Cardiac fibroblast (primary cell): ENCODE measurements at places on chromosomes 4 and X.

DNA sequence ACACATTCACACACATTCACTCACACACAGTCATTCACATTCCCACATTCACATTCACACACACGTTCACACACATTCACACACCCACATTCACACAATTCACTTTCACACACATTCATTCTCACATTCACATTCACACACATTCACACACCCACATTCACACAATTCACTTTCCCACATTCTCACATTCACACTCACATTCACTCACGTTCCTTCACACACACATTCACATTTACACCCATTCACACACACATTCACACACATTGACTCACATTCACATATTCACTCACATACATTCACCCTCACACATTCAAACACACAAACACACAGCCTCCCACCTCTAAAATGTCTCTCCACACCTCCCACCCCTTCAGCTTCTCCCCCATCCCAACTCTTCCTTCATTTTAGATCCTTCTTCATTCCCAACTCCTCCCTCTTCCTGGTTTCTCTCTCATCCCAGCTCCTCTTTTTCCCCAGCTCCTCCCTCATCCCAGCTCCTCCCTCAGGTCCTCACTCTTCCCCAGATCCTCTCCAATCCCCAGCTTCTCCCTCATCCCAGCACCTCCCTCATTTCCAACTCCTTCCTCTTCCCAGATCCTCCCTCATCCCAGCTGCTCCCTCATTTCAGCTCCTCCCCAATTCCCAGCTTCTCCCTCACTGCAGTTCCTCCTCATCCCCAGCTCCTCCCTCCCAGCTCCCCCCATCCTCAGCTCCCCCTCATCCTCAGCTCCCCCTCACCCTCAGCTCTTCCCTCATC is 111.0 kb downstream of the FAM53A start:
- no peak for DNase-seq

- DNase-seq: no peak
Observed at GRCh38 chr4:5772528-5773270, 61.7 kb downstream of the EVC start.

GRCh38 chr4:163404580-163404979 is 60.9 kb downstream of the NPY5R start:
- DNase-seq: peak; percentile 59

DNA sequence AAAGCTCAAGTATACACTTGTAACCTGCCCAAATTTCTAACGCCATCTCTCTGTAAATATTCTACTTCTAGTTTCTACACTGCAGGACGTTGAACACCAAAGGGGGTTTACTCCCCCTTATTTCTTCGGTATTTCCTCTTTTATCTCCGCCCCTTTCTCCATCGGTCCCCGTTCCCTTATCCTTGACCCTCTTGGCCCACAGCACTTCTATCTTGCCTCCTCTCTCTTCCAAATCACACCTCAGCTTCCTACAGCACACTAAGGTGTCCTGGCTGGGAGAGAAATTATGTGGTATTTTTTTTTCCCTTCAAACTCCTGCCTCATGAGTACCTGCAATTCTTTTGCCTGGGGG is 715 bp downstream of the ZMAT1 start:
- DNase-seq: no peak

DNA sequence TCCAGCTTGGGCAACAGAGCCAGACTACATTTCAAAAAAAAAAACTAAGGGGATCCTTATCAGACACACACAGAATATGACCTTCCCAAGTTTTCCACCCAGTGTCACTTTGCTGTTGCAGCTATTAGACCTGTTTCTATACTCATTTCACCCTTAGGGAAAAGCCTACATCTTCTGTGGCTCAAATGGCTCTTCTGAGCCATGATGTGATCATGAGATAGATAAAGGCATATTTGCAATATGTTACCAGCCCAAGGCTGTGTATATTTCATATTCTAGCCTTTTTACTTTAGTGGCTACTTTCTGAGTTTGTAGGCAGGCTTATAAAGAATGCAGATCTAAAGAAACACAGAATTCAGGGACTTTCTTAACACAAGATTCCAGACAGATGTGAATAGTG is 19.3 kb downstream of the RS1 start:
- DNase-seq: no peak

DNA sequence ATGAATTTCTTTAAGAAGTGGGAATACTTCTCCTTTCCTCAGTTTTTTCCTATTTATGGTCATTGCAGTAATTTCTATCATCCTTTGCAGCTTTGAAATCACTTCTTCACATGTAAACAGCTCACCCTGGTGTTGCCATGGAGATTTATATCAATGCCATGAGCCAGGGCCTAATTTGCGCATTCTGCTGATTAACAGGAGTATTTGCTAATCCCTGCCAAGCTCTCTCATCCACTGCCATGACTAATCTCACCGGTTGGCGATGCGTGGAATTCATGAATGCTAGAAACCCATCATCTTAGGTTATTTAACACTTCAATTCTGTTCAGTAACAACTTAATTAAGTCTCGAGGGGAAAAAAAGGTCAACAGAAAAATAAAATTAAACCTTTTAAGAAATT is 11.8 kb upstream of the FGF13 start:
- DNase-seq: no peak

DNA sequence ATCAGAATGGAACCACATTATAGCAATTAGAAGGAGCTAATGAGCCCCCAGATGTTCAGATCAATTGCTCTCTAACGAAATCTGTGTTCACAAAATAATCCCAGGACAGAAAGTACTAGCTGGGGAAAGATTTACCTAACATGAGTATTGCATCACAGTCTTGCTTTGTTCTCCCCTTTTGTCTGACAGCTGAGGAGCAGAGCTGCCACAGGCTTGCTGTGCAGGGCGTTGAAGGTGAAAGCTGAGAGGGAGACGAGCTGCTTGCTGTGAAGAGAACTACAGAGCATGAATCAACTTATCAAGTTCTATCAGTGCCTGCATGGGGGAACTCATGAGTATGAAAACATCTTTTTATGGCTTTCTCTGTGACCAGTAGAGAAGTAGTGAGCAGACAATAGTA is 441.2 kb downstream of the CENPC start:
- DNase-seq: no peak

GRCh38 chr4:24210332-24210902 is 320.6 kb upstream of the PPARGC1A start:
- DNase-seq: peak; percentile 97

DNA sequence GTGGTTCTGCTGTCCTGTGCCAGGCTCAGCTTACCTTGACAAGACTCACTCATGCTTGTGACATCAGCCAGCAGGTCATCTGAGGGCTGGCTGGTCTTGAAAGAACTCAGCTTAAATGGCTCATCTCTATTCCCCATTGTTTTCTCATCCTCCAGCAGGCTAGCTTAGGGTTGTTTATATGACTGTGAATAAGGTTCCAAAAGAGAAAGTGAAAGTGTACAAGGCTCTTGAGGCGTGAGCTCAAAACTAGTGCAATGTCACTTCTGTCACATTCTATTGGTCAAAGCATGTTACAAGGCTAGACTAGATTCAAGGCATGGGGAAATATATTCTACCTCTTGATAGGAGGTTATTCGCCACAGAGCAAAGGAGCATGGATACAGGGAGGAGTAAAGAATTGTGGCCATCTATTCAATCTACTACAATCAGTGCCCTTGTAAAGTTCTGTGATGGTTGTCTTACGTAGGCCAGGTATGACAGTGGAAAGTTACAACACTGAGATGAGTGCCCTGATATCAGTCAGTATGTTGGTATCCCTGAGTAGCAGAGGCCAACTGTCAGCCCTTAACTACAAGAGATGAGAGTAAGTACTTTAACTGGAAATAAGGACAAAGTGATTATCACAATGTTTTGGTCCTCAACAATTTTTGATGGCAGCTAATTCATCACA is 19.8 kb upstream of the TMLHE start:
- DNase-seq: peak; percentile 18

GRCh38 chr4:108346818-108347210 is 178.1 kb upstream of the LEF1 start:
- DNase-seq: no peak

DNA sequence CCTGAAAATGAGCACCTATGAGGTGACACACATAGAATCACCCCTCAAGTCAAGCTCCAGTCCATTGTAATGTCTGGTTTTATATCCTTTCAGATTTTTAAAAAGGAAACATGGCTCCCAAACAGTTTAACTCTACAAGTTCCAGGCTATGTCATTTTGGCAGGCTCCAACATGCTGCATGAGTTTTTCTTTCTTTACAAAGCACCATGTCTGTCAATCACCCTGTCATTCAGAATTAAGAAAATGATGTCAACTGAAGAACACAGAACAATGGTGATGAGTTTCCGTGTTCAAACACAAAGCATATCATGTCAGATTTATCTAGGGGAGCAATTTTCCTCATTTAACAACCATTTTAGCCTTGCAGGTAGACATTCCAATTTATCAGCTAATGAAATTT is 106.5 kb downstream of the AMMECR1 start:
- DNase-seq: no peak

DNA sequence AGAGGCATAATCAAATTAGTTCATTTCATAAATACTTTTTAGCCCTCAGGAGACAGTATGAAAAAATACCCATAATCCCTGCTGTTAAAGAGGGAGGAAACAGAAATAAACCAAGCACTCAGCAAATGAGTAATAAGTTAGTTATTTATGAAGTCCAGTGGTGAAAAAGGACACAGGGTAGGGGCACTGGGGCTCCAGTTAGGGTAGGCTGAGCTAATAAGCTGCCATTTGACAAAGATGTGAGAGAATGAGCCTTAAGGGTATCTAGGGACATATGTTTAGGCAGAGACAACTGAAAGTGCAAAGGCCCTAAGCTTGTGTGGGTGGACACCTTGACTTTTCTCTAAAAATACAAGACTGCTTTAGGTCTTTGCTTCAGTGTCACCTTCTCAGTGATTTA is 94.4 kb downstream of the IL15 start:
- DNase-seq: no peak

GRCh38 chr4:10013722-10014121 is 7.6 kb downstream of the SLC2A9 start:
- DNase-seq: peak; percentile 40

- peak; percentile 77 for DNase-seq
Observed at GRCh38 chr4:14196131-14196530, 568.6 kb upstream of the BOD1L1 start.

- no peak for DNase-seq
Observed at GRCh38 chr4:176790398-176790797, 2.3 kb downstream of the VEGFC start.

DNA sequence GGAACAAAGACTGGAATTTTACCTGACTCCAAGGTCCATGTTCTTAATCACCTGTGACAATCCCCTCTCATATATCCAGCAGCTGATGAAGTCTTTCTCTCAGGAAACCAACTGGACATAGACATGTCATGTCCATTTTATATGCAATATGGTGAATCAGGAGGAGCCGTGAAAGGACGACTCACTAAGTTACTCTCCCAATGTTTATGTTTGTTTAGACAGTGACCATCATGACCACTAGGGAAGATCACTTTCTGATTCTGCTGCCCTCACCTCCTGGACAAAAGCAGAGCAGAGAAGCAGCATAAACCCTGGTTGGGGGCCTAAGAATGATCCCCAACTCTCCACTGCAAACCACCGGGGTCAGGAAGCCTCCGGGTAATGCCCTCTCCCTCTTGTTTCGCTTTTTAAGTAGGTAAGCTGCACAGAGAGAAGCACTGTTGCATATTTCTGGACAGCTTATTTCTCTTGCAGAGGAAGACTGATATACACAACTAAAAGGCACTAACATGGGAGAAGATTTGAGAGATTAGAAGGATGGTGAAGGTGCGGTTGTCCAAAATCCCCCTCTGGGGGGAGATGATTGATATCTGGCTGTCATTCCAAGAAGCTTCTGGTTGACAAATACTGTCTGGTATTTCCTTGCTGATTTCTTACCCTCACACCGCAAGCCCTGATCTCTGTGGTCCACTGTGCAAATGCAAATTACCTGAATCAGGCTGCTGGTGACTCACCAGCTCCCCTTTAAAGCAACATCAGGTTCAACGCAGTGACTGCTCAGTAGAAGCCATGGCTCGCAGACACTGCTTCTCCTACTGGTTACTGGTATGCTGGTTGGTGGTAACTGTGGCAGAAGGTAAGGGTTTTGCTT is at the start of gene ODAPH:
Gene ODAPH (plus strand): TSS at position 773 of the 871 bp plus-strand sequence. CDS start 17 bp downstream, at position 790.
- DNase-seq: peak; percentile 40

DNA sequence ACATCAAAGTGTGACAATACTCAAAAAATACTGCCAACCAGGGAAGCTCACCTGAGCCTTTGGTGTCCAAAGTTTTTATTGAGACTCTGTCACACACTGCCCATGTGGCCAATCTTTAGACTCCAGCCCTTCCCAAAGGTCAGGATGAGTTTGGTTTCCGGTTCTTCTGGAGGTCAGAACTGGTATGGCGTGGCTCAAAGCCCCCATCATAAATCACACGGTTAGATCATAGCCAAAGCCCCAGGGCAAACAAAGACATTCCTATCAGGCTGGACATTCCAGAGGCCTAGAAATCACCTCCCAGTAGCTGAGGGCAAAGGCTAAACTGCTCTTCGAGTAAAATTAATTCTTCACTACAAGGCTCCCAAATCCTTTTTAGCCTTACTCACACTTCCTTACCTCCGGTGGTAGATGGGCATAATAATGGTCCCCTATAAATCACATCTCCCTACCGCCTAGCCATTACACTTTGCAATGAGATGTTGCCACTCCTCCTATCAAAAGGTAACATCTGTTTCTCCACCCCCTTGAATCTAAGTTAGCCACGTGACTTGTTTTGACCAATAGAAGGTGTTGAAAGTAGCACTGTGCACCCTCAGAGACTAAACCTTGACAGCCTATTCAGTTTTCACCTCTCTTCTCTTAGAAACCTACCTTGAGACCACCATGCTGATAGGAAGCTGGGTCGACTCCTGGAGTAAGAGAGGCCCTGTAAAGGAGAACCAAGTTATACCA is 137.8 kb upstream of the DUSP21 start:
- no peak for DNase-seq

GRCh38 chr4:74415602-74416300 is 29.2 kb upstream of the AREG start:
- peak; percentile 23 for DNase-seq

DNA sequence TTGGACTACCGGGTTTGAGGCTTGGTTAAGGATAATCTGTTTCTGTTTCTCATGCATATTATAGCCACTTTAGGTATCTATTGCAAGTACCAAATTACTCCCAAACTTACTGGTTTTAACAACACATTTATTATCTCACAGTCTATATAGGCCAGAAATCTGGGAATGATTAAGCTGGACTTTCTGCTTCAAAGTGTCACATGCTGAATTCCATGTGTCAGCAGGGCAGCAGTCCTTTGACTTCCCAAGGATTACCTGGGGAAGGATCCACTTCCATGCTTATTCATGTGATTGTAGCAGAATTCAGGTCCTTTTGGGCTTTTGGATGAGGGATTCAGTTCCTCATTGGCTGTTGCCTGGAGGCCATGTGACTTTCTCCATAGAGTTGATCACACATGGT is 349.0 kb upstream of the TRAM1L1 start:
- DNase-seq: no peak
